ENCODE measurements at places on chromosomes 3 and 15.
A peak's percentile ranks its signal among the peaks of the same experiment; 100 is the strongest.

- no peak for DNase-seq
Measured at GRCh38 chr3:174873832-174874657, 14.9 kb downstream of the NAALADL2 start.

- no peak for DNase-seq
Measured at GRCh38 chr15:100781961-100782530, 97.6 kb upstream of the ALDH1A3 start.

GRCh38 chr3:116896116-116896515, 186.5 kb downstream of the TUSC7 start:
- DNase-seq, result no peak

DNA sequence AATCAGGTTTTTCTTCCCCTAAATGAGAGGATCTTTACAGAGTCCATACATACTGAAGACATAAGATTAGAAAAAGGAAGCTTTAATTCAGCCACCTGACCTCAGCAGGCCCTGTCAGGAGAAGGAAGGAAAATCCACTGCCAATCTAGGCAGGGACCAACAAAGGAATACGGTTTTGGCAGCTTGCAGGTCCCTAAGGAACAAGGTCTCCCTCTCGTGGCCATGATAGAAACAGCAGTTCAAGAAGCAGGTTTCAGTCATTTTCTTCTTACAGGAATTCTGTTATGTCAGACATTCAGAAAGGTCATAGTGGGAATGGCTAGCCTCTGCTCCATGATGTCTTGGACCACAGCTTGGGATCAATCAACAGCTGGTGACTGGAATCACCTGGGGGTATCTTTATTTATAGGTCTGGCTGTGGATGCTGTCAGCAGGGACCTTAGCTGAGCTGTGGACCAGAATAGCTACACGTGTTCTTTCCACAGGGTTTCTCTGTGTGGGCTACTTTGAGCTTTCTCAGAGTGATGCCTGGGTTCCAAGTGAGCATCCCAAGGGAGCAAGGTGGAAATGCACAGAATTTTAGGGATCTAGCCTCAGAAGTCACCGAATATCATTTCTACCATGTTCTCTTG, 9.4 kb upstream of the CMSS1 start:
- DNase-seq, result peak; percentile 16

GRCh38 chr3:101942356-101942755, 93.0 kb downstream of the NFKBIZ start:
- no peak for DNase-seq

GRCh38 chr15:76932135-76932966, 802 bp downstream of the RCN2 start:
- no peak for DNase-seq

- no peak for DNase-seq
Measured at GRCh38 chr3:185793381-185793780, 31.5 kb downstream of the IGF2BP2 start.

GRCh38 chr3:184016811-184017671, 643 bp downstream of the ABCC5 start:
- DNase-seq, result peak; percentile 40

GRCh38 chr3:102661707-102662497, 227.1 kb downstream of the ZPLD1 start:
- no peak for DNase-seq

All from activated T-helper 1 cell treated with anti-CD3 and anti-CD28 coated beads, Interleukin-2, amount 50 U/mL, for 16 hours (primary cell).